ENCODE measurements at places on chromosomes 3 and 15.

GRCh38 chr3:175075269-175075668 lies 216.1 kb downstream of the NAALADL2 start:
- DNase-seq, result no peak

DNA sequence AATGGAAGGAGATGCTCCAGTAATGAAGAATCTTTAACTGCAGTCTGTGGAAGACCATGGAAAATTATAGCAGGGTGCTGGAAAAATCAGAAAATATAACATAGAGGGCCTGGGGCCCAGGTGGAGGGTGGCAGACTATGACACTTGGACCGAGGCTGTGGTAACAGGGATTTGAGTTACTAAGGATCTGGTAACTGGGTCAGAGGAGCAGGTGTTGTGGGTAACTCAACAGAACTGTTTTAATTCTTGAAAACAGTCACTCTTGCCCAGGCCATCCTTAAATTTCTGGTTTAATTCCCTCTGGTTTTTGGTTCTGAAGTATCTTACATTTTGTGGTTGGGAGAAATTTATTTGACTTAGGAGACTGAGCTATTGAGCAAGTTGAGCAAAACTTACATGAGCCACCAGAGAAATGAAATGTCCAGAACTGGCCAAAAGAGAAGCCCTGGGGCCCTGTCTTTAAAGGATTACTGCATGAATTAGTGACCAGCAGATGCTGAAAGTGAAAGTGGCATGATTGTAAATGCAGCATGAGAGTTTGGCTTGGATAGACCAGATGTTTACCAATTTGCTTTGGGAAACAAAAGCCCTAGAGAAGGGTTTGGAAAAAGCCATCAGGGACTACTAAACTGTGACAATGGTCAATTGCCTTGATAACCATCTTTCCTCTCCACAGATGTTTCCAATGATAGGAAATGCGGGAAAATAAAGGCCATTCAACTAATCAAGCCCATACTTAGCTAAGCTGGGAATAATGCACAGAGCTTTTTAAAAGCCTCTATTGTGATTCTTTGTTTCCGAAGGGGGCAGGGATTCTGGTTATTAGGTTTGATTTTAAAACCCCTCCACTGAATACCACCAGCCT lies 374.9 kb upstream of the TGFBR2 start:
- no peak for DNase-seq

DNA sequence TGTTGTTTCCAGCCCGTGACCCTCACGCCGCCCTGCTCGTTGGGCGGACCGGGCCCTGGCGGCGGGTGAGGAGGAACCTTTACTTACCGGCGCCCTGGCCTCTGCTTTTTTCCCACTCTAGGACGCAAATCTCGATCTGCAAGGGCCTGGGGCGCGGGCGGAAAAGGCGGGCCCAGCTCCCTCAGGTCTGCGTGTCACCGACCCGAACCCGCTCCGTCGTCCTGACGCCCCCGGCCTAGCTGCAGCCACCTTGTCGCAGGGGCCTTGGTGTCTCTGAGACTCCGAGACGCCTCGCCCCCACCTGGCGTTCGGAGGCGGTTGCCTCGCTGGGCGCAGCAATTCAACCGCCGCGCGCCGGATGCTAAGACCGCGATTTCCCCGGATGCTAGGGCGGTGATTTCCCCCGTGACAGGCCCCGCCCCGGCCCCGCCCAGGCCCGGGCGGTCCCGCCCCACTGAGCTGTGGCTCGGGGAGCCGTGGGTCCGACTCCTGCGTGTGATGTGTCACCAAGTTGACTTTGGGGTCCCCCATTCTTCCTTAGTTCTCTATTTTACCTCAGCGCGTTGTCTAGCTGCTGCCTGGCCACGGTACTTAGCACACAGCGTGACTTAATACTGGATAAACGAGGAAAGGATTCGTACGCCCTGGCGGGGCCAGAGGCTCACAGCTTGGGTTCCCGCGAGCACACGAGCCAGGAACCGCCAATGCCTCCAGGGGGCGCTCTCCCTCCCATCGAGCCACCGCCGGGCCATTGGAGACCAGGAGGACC lies at the start of gene RPL39L:
TSS of gene RPL39L (minus strand) at position 371 of the 769 bp plus-strand sequence. CDS start 18,196 bp downstream, outside the sequence.
- DNase-seq, result peak; percentile 65

DNA sequence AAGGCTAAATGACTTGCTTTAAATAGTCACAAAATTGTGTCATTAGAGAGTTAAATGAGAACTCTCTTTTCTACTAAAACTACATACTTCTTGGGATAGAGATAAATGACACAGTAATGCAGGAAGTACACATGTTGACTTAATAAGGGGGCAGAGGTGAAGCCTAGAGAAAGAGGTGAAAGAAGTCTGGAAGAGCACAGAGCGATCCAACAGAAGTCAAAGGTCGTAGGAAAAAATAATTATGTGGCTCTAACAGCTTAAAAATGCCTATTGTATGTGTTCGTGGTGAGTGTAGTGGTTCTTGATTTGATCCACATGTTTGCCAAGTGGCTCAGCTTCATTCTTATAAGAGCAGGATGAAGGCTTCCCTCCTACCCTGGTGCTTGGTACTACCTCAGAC lies 61.7 kb downstream of the TMEM212 start:
- no peak for DNase-seq

DNA sequence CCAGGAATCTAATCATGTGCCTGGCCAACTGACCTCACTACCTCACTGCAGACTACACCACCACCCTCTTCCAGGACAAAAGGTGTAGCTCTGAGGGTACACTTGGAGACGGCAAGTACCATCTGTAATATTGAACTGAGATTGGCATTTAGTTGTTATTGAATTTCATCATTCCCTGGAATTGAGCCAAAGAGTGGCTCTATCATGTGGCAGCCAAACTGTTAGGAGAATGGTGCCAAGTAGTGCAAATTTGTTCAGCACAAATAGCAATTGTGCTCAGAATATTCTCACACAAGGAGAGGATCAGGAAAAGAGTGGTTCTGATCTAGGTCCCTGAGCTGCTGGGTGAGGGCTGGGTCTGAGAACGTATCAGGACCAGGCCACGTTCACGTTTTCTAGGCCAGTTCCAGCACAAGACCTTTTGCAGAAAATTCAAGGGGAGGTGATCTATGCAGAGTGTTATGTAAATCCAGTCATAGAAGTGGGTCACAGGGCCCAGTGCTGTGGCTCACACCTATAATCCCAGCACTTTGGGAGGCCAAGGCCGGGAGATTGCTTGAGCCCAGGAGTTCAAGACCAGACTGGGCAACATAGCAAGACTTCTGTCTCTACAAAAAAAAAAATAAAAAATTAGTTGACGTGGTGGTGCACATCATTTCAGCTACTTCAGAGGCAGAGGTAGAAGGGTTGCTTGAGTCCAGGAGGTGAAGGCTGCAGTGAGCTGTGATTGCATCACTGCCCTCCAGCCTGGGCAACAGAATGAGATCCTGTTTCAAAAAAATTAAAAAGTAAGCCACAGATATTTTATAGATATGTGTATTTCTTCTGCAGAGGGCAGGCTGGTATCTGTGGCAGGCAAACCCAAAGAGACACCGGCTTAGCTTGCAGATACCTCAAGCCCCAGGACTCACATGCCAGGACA lies 31.9 kb upstream of the CFAP161 start:
- DNase-seq, result no peak

DNA sequence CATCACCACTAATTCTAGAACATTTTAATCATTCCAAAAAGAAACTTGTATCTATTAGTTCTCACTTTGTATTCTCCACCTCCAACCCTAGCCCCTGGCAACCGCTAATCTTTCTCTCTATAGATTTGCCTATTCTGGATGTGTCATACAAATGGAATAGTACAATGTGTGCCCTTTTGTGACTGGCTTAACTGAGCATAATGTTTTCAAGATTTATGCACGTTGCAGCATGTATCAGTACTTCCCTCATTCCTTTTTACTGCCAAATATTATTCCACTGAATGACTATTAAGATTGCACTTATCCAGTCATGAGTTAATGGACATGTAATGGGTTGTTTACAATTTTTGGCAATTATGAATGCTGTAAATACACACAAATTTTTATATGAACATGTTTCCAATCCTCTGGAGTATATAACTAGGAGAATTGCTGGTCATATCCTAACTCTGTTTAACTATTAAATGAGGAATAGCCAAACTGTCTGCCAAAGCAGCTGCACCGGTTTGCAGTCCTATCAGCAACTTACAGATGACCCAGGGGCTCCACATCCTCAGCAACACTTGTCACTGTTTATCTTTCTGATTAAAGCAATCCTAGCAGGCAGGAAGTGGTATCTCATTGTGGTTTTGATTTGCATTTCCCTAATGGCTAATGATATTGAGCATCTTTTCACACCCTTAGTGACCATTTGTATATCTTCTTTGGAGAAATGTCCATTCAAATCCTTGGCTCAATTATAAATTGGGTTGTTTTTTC lies 42.9 kb downstream of the DCUN1D1 start:
- no peak for DNase-seq

GRCh38 chr15:86044981-86045380 lies 34.7 kb upstream of the AGBL1 start:
- no peak for DNase-seq

DNA sequence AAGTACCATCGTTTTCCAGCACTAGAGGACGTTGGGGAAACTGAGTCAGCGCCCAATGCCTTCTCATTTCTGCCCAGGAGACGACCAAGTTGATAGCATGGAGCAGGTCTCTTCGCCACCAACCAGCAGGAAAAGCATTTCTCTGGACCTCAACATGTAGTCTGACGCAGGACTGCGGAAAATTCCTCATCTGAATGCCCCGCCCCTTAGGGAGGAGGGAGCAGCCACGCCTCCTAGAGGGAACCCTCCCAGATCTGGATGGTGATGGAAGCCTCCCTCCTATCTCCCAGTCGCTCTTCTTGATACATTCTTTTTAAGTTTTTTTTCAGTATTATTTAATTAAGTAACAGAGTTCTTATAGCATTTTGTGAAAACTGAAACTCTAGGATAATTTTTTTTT lies 17.4 kb upstream of the MINDY4B start:
- DNase-seq, result no peak

DNA sequence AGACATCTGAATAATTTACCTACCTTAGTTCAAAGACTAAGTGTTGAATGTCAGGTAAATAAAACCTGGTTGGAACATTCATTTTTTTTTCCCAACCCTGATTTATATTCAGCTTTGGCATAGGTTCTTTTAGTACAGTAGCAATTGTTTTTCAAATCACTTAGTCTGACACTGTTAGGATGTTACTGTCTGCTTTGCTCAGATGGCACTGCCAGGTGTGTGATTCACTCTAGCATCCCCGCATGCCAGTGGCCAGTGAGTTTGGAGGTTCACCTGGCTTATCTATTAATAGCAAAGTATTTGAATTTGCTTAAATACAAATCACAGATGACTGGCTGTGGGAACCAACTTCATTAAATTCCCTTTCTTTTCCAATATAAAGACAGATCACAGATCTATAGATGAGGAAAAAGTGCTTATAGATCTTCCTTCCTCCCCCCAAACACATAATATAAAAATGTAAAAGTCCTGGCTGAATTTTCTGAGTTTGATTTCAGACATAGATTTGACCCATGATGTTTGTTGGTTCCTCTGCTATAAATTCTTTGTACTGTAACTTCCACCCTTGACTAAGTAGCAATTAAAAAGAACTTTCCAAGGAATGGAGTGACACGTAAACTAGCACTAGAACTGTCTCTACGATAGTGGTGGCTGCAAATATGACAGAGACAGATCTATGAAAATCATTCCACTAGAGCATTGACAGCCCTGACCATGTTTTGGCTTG lies 3.9 kb downstream of the THBS1 start:
- no peak for DNase-seq

DNA sequence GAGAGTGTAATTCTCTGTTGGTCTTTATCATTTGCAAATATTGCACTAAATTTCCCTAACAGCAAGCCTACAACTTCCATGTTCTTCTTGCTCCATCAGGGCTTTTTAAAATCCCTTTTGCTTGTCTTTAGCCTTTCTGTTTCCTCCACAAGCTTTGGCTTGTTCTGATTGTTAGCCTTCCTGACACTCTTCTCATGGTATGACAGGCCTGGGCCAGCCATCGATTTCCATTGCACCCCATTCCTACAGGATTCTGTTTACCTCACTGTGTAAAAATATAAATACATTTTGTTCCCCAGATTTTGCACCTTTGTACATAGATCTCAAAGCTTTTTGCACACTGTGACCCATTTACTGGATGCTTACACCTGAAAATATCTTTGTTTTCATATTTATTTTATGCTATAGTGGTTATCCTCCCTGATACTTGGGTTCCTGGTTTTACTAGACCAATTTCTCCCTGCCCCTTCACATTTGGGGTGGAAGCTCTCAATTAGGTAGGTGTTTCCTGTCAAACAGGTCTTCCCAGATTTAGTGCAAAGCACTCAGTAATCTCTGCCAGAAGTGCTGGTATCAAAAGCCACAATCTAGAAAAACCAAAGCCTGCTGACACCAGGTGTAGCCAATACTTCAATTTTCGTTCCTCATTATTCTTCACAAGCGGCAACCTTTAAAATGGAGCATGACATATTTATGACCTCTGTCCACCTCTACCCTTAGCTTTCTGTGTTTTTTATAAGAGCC lies 57.9 kb upstream of the PPP2R3A start:
- no peak for DNase-seq

DNA sequence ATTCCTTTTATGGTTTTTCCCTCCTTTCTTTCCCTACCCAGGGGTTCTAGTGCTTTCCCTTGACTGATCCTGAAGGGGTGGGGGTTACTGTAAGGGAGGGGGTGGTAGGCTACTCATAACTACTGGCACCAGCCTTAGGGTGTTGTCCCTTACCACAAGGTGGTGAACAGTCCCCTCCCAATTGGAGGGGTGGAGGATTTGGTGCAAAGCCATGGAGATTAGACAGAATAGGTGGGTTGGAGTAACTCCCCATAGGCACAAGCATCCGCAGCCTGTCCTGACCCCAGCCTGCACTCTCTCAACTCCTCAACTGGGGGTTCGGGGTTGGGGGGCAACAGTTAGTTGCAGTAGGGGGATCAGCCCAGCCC lies 2.6 kb upstream of the HYAL2 start:
- no peak for DNase-seq

All from HS-27A (cell line).